Activated T-helper 9 cell treated with anti-CD3 and anti-CD28 coated beads, Interleukin-2, amount 50 U/mL, for 16 hours (primary cell): ENCODE measurements at places on chromosomes 6 and 20.
A peak's percentile ranks its signal among the peaks of the same experiment; 100 is the strongest.

- no peak for DNase-seq
These were observed 3.6 kb downstream of the SOX4 start for GRCh38 chr6:21596949-21597682.

DNA sequence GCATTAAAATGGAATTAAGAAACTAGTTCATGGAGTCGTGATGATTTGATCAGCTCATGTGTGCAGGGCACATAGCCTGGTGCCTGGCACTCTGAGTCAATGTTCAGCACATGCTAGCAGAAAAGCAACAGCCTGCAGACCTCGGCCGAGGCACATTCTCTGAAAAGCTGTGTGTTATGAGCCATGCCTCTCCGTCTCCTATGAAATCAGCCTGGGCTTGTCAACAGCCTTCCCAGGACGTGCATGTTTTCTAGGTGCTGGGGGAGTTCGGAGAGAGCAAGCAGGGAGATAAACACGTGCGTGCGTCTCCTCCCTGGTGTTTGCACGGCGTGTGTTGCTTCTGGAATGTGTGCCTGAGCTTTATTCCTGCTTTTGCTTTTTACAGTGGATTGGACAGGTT lies 207.8 kb upstream of the KCNG1 start:
- DNase-seq: no peak

- DNase-seq: no peak
These were observed 2.7 kb downstream of the FBXO9 start for GRCh38 chr6:53067849-53068361.

GRCh38 chr20:32870985-32871384 lies 12.3 kb downstream of the EFCAB8 start:
- no peak for DNase-seq

DNA sequence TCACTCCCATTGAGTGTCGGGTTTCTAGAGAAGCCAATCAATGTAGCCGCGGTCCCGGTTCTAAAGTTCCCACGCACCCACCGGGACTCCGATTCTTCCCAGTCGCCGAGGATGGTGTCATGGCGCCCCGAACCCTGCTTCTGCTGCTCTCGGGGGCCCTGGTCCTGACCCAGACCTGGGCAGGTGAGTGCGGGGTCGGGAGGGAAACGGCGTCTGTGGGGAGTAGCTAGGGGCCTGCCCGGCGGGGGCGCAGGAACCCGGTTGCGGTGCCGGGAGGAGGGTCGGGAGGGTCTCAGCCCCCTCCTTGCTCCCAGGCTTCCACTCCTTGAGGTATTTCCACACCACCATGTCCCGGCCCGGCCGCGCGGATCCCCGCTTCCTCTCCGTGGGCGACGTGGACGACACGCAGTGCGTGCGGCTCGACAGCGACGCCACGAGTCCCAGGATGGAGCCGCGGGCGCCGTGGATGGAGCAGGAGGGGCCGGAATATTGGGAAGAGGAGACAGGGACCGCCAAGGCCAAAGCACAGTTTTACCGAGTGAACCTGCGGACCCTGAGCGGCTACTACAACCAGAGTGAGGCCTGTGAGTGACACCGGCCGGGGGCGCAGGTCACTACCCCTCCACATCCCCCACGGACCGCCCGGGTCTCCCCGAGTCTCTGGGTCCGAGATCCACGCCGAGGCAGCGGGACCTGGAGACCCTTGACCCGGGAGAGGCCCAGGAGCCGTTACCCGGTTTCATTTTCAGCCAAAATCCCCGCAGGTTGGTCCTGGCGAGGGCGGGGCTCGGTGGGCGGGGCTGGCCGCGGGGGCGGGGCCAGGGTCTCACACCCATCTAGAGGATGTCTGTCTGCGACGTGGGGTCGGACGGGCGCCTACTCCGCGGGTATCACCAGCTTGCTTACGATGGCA lies 35.2 kb upstream of the HLA-G start:
- peak; percentile 65 for DNase-seq

GRCh38 chr20:64038224-64038564 lies 2.2 kb downstream of the C20orf204 start:
- no peak for DNase-seq

DNA sequence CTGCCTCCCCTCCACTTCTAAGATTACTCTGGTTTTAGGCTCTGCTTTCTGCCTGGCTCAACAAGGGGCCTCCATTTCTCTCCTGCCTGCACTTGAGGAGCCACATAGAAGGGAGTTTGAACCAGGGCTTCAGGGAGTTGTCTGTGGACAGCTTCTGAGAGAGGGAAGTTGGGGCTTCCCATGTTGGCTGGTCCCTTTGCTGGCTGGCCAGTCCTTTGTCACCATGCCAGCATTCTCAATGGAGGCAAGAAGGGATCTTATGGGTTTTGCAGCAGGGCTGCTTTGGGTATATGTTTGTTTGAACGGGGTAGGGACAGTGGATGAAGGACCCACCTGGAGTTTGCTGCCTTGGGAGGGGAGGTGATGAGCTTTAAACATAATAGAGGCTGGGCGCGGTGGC lies 124.9 kb downstream of the CARMIL1 start:
- DNase-seq: no peak

- DNase-seq: no peak
These were observed 78.3 kb downstream of the KIF6 start for GRCh38 chr6:39646751-39647420.

DNA sequence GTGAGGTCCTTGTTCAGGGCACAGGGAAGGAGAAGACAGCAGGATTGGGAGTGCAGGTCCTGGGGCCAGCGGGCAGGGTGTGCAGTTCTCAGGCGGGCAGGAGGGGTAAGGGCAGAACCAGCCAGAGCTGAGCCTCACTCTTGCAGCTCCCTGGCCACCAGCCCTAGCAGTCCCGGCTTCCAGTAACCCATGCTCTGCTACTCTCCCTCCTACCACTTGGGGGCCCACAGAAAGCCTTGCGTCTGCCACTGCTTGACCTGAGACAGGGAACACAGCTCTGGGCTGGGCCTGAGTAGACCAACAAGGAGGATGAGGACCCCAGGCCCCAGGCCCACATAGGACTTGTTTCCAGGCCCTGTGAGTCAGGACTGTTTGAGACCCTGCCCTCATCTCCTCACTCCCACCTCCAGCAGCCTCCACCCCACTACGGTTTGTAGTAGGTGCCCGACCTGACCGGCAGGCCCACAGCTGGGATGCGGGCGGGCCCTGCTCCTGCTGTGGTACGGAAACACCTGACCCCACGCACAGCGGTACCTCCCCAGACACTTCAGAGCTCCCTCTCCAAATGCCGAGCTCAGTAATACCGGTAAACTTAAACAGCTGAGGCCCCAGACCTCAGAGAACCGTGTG lies 39.2 kb downstream of the KCNK5 start:
- DNase-seq: no peak

GRCh38 chr6:45626087-45626891 lies 248.6 kb upstream of the SUPT3H start:
- no peak for DNase-seq

DNA sequence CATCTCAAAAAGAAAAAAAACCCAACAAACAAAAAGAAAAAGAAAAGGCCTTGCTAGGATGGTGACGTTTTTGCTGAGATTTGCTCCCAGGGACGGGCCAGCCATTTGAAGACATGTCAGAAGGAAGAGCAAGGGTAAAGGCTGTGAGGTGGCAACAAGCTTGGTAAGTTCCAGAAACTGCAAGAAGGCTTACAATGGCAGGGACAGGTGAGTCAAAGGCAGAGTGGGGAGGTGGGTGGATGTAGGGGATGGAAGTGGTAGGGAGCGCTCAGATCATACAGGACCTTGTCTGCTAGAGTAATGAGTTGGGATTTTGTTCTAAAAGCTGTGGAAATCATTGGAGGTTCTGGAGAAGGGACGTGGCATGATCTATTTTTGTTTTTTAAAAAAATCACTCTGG lies 4.3 kb downstream of the KIF3B start:
- no peak for DNase-seq

DNA sequence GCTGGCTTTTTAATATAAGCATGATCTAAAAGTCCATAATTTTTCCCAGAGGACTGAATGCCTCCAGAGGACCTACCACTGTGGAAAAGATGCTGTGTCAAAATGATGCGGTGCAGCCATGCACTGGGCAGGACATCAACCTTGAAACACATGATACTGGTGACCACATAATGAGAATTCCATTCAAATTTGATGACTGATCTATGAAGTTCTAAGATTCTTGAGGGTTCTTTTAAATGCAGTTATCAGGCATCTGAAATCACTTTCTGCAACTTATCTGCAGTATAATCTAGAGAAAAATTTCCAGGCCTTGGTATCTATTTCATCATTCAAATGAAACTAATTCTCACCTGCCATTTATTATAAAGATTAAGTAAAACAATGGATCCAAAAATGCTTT lies 15.0 kb upstream of the MARCKS start:
- DNase-seq: no peak

- no peak for DNase-seq
These were observed 24.8 kb upstream of the FOXQ1 start for GRCh38 chr6:1287103-1287591.

- peak; percentile 63 for DNase-seq
These were observed at the start of gene ITPR3 for GRCh38 chr6:33620856-33621710. Gene ITPR3 (plus strand): TSS chr6:33621322. CDS start chr6:33621603, 281 bp downstream.

- no peak for DNase-seq
These were observed 88.8 kb downstream of the TAF4 start for GRCh38 chr20:61976644-61977418.

DNA sequence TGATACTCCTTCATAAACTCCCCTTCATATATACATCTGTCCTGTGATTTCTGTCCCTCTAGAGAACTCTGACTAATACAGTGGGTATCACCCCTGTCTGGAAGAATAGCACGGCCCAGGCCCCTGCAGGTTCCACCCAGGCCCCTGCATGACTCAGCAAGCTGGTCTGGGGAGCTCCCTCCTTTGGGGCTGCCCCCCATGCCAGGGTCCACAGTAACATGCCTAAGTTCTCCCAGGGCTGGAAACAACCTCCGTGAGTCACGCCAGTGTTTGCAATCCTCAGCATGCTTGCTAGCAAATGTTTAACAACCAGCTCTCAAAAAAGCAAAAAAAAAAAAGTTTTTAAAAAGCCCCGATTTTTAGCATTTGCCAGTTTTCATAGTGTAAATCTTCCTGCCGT lies 134.3 kb upstream of the CDH4 start:
- no peak for DNase-seq

- DNase-seq: no peak
These were observed 370.8 kb upstream of the JAG1 start for GRCh38 chr20:11044561-11044960.

DNA sequence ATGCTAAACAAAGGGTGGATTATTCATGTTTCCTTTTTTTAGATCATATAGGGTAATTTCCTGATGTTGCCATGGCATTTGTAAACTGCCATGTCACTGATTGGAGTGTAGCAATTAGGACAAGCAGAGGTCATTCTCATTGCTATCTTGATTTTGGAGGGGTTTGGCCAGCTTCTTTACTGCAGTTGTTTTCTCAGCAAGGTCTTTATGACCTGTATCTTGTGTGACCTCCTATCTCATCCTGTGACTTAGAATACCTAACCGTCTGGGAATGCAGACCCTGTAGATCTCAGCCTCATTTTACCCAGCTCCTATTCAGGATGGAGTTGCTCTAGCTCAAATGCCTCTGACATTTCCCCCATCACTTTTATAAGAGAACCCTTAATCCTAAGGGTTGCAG lies 53.6 kb downstream of the CDS2 start:
- no peak for DNase-seq

DNA sequence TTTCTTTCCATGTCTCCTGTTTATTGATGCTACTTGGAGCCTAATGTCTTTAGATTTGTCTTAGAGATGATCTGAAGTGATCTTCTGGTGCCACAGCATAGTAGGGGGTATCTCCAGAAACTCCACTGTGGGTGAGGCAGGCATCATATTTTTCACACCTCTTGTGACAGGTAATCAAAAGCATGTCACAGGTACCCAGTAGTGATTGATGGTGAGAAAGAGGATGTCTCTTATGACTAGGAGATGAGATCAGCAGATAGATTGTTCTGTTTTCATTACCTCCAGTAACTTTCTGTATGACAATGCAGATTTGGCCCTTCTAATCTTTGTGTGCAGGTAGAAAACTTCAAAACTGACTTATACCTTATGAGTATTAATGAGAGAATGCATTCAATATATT lies 13.5 kb downstream of the NCOA7 start:
- peak; percentile 13 for DNase-seq

DNA sequence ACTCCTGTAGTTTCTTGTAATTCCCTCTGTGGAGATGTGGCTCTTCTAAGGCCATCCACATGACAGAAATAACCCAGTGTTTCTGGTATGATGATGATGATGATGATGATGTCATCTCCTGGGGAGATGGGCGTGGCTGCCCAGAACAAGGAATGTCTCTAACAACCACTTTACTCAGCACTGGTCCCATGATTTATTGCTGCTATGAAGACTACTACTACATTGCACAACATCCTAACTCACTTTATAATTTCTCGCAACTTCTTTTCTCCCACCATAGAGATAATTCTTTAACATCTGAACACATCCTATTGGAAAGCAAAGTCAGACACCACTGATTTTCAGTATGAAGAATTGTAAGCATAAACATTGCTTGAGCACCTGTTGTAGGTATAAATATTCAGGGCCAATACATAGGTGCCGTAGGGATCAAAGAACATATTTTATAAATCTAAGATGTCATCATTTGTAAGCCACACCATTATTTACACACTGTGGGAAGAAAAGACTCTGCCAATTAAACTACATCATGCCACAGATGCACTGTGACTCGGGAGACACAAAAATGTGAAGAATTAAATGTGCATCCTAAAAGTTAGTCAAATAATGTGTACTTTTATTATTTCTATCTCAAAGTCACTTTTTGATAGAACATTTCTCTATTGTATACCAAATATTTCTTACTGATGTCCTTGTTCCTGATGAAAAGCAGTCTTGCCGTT lies 6.4 kb downstream of the TPMT start:
- DNase-seq: no peak

- DNase-seq: no peak
These were observed 47.3 kb downstream of the STAU1 start for GRCh38 chr20:49140834-49141233.

DNA sequence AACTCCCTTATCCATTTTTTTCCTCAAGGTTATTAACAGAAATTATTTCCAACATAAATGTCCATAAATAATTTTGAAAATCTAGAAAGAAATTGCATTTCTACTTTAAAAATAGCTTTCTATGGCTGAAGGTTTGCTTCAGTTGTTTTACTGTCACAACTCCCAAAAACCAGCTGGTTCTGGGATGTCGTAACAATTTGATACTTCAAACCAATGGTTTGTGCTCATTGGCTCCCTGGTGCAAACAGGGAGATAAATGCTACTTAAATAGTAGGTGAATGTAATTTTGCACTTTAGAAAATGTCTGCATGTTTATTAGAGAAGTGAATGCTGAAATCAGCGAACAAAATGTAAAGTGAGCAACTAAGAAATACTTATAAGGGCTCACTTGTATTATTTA lies 31.1 kb downstream of the LAMA2 start:
- no peak for DNase-seq

GRCh38 chr6:12335717-12336116 lies 45.6 kb downstream of the EDN1 start:
- no peak for DNase-seq

- no peak for DNase-seq
These were observed 14.2 kb downstream of the SMPDL3A start for GRCh38 chr6:122803171-122803661.

DNA sequence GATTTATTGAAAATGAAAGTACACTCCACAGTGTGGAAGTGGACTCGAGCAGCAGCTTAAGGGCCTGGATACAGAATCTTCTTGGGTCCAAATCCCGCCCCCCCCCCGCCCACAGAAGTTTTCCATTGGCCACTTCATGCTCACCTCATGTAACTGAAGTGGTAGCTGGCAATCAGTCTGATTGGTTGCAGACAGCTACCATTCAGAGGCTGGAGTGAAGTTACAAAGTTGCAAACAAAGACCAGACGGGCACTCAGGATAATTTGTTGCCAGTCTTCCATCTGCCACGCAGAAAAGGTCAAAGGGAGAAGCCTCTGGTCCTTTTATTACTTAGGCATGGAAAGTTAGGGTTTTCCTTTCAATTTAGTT lies 25.8 kb upstream of the FABP7 start:
- no peak for DNase-seq
